ENCODE measurements at places on chromosomes 1 and 21. TPM values are rescaled to one million over a fixed set of nuclear protein-coding genes. Genes with fewer than 3 reads are reported as not detected.

WASF2 gene
- 10.1 TPM for total RNA-seq

C1QB gene
- total RNA-seq, result 5.9 TPM

SLC44A3 gene
- total RNA-seq, result 1.7 TPM

GJA5 gene
- 0.98 TPM for total RNA-seq

POU3F1 gene
- total RNA-seq, result 6.1 TPM

CRNN gene
- total RNA-seq, result not detected

STUM gene
- total RNA-seq, result 39.1 TPM

B3GALT2 gene
- total RNA-seq, result 71.5 TPM

ATP1A4 gene
- under 0.01 TPM for total RNA-seq

UBE2Q1 gene
- 16.0 TPM for total RNA-seq

EPHA8 gene
- 1.2 TPM for total RNA-seq

BRDT gene
- total RNA-seq, result not detected

SLC30A10 gene
- 18.2 TPM for total RNA-seq

WNT3A gene
- total RNA-seq, result not detected

FBXO2 gene
- 3.4 TPM for total RNA-seq

RIT1 gene
- total RNA-seq, result 22.6 TPM

MTARC2 gene
- total RNA-seq, result 7.6 TPM

RNU1-3 gene
- 73,230 TPM for total RNA-seq

SLC45A3 gene
- total RNA-seq, result 1.2 TPM

OPTC gene
- not detected for total RNA-seq

RRP1B gene
- total RNA-seq, result 17.2 TPM

FAM177B gene
- total RNA-seq, result not detected

FAM151A gene
- total RNA-seq, result not detected

GFI1 gene
- total RNA-seq, result 0.25 TPM

RYR2 gene
- total RNA-seq, result 23.8 TPM
